ENCODE measurements at places on chromosomes 1 and 21.

GRCh38 chr1:221373795-221374194 lies 368.1 kb downstream of the DUSP10 start:
- DNase-seq: no peak

DNA sequence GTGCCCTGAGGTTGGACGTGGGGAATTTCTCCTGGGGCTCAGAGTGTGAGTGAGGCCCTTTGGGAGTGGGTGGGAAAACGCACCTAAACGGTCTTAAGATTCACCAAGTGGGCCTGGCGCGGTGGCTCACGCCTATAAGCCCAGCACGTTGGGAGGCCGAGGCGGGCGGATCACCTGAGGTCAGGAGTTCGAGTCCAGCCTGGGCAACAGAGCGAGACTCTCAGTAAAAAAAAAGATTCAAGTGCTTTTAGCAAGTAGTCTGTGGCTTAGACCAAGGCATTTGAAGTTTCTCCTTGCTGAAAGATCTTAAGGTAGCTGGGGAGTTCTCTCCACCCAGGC lies 1.4 kb downstream of the RPS8 start:
- DNase-seq: no peak

- DNase-seq: no peak
These were observed 55.8 kb downstream of the CHD5 start for GRCh38 chr1:6124341-6124740.

- DNase-seq: no peak
These were observed 19.6 kb upstream of the PDE9A start for GRCh38 chr21:42633858-42634257.

DNA sequence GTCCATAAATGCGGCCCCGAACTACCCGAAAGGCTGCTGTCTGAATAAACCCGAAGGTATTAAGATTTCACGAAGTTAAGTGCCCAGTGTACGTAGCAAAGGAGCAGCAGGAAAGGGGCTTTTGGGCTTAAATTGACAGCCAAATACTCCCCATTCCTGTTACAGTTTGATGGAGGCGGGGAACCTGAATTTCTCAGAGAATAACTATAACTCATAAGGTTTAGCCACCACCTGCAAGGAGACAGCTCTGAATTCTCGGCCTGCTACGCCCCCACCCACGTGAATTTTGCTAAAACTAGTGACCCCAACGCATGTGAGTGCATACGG lies 5.2 kb downstream of the GFI1 start:
- DNase-seq: no peak

GRCh38 chr1:26724926-26725325 lies 29.1 kb downstream of the ARID1A start:
- no peak for DNase-seq

DNA sequence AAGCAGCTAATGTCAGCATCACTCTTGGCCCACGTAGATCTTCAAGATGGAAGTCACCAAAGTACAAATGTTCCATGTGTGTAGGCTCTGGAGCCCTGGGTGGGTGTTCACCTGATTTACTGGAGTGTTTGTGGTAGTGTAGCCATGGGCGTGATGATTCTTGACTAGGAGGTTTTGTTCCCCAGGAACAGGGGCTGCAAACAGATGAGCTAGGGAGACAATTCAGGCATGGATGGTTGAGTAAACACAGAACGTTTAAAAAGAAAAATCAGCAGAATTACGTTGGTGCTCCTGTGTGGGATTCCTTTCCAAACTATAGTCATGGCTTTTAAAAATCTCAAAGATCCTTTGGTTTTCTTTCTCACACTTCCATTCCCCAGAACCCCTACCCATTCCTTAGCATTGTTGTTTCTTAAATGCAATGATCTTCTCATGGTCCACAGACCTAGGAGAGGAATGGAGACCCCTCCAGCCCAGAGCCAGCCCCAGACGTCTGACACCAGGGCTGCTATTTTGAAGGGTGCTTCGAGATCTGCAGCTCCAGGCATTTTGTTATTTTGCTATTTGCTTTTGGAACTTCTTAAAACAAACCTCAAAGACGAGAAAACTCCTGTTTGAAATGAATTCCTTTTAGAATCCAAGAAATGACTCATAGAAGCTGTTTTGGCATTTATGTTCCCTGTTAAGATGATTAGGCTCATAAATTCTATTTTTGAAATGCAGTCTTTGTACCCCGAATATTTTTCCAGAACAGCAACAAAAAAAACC lies 115.1 kb downstream of the ETS2 start:
- DNase-seq: no peak

GRCh38 chr1:47257224-47257623 lies 25.2 kb upstream of the TAL1 start:
- no peak for DNase-seq

Data from NCI-H2029 treated with DMSO at 0.1 percent for 48 hours (cell line).